Foreskin keratinocyte (primary cell): ENCODE measurements at places on chromosomes 7 and 10. TPM values are rescaled to one million over a fixed set of nuclear protein-coding genes. Genes with fewer than 3 reads are reported as not detected.

DHTKD1 gene
- total RNA-seq = 25.8 and 28.4 TPM in 2 replicates

LIPF gene
- total RNA-seq = not detected in 2 replicates

DNA sequence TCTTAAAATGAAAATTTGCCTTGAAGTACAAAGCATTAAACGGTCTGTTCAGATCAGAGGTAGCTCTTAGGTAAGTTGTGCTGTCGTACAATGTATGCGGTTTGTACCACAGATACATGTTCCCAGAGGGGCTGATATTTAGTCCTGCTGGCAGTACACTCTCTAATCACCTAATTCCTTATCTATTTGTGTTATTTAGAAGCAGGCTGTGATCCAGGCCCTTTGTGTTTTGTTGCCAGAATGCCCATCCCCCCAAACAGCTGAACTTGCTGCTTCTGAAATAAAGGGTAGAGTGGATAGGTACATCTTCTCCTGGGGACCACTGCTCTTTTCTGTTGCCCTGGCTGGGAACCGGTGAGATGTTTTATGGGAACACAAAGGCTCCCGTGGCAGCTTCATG lies 84.5 kb downstream of the SND1 start:
- no peak for DNase-seq

DNA sequence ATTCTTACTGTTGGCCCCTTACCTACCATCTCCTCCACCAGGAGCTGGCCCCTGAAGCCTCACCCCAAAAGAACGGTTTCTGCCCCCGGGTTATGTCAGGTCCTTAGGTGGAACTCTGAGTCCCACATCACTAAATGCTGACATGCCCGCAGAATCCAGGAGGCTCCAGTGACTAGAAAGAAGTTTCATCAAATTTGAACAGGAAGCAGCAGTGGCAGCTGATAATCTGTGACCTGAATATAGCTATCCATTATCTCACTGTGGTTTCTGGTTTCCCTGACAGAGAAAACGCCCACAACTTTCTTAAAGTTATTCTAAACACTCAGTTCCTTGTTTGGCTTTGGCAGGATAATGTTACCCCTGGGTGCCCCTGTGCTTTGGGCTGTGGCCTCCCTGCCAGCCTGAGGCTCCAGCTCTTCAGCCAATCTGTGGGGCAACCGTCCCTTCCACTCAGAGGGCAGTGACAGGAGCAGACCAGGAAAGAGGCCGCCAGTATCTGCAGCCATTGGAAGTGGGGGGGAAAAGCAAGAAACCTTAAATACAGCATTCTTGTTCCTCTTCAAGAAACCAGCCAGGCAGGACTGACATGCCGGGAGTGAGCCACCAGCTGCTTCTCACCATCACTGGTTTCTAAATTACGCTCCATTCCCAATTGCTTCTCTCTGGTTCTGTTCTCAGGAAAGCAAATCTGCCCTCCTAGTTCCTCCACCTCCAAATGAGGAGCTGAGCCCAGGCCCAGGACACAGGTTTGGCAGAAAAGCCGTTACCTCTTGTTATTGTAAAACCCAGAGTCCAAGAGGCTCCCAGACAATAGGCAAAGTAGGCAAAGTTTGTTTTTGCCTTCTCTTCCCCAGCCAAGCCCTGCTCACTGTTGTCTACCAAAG lies 41.2 kb upstream of the VCL start:
- DNase-seq = no peak

DNA sequence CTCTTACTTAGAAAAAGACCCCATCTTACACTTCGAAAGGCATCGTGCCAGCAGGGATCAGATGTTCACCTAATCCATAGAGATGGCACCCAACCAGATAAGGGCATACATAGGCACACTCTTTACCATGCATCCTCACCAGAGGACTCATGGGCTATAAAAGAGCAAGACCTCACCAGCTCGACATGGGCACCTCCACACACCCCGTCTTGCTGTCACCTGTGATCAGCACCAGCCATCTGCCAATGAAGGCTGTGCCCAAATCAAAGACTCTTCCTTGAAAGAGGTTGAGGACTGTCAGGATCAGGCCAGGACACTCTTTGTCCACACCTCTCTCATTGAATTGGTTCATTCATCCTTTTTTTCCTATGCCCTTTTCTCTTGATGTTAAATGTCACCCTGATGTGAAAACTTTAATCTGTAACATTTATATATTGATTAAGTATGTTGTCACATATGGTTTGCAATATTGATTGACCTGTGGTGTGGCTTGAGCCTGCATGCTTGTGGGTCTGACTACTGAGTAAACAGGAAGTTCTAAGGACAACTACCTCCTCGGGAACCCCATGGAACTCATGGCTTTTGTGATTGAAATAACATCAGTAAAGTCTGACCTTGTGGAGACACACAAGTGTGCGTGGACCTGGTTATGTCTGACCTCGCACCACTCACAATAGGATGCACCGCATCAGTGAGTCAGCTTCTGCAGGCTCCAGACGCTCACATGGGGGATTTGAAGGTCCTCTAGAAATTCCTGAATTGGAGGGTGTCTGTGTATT lies 75.5 kb downstream of the HTR5A start:
- no peak for DNase-seq

- peak; percentile 42 for DNase-seq
Observed at GRCh38 chr7:141012696-141013344, 1.9 kb downstream of the MRPS33 start.

DNA sequence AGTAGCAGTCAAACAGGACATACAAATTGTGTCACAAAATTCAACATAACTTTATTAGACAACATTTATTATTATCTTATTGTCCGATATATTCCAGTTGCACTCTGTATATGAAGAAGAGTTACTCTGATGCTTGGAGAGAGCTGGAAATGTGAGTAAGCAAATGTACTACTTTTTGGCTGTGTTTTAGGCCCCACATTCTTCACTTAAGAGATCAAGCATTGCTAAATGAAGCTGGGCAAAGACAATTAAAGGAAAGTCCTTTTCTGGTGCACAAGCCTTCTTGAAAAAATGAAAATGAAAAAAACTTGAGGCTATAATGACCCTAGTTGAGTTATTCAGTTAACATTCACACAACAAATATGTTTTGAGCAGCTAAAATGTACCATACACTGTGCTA lies 26.1 kb downstream of the MYPN start:
- DNase-seq = no peak
